ENCODE measurements at places on chromosomes 3 and 15. TPM values are rescaled to one million over a fixed set of nuclear protein-coding genes. Genes with fewer than 3 reads are reported as not detected.

- DNase-seq: no peak
Measured at GRCh38 chr3:183129243-183129642, 29.9 kb upstream of the MCCC1 start.

- DNase-seq: no peak
Measured at GRCh38 chr3:112856537-112856936, 9.9 kb upstream of the CD200R1L start.

WDR93 gene
- 0.59 TPM for polyA plus RNA-seq

GHRL gene
- 1.4 TPM for polyA plus RNA-seq

All from cardiac muscle cell (in vitro differentiated cells and primary cell).